DMS79 (cell line): ENCODE measurements at places on chromosomes 3 and 15.

DNA sequence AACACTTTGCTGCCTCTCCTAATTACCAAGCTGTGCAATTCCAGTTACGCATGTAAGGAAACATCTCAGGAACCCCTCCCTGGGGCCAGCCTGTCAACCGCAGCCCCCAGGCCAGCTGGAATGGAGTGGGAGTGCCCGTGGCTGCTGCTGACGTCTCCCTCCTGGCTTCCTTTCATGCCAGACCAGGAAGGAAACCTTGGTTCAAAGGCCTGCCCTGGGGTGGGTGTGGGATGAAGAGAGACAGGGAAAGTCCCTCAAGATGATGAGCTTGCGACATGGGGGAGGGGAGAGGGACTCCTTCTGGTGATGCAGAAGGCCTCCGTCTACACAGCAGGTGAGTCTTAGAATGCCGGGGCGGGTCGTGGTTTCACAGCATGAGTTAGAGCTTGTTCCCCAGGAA, 11.4 kb upstream of the CYP11A1 start:
- no peak for DNase-seq

DNA sequence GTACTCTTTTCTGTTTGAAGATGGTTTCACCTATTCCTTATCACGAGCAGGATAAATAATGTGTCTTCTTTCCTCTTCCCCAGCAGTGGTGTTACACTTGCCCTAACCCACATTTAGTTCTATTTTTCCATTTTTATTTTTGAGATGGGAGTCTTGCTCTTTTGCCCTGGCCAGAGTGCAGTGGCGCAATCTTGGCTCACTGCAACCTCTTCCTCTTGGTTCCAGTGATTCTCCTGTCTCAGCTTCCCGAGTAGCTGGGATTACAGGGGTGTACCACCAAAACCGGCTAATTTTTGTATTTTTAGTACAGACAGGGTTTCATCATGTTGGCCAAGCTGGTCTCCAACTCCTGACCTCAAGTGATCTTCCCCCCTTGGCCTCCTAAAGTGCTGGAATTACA, 372.4 kb downstream of the FOXP1 start:
- DNase-seq, result no peak

DNA sequence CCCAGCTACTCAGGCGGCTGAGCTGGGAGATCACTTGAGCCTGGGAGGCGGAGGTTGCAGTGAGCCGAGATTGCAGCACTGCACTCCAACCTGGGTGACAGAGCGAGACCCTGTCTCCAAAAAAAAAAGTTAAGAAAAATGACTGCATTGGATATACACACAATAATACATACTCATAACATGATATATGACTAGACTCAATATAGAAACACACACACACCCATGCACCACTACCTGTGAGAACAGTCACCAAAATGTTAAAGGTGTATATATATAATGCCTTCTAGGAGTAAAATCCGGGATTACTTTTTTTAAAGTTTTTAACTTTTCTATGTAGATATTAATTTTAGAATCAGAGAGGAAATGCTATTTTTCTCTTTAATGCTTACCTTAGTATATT, 25.9 kb downstream of the PHC3 start:
- DNase-seq, result no peak

- DNase-seq, result no peak
Observed at GRCh38 chr3:43361077-43361476, 74.7 kb downstream of the SNRK start.

GRCh38 chr15:36887214-36887961, 213.0 kb downstream of the MEIS2 start:
- no peak for DNase-seq

GRCh38 chr3:189780546-189781270, 149.5 kb downstream of the TP63 start:
- no peak for DNase-seq

- no peak for DNase-seq
Observed at GRCh38 chr15:91253605-91254004, 153.5 kb downstream of the SV2B start.

GRCh38 chr3:118938183-118938961, 96.3 kb downstream of the IGSF11 start:
- DNase-seq, result no peak

- DNase-seq, result no peak
Observed at GRCh38 chr3:12226031-12226430, 62.8 kb upstream of the PPARG start.

- DNase-seq, result no peak
Observed at GRCh38 chr3:156307704-156308103, 187.3 kb downstream of the KCNAB1 start.

GRCh38 chr15:70095408-70096214, 2.1 kb downstream of the TLE3 start:
- no peak for DNase-seq

DNA sequence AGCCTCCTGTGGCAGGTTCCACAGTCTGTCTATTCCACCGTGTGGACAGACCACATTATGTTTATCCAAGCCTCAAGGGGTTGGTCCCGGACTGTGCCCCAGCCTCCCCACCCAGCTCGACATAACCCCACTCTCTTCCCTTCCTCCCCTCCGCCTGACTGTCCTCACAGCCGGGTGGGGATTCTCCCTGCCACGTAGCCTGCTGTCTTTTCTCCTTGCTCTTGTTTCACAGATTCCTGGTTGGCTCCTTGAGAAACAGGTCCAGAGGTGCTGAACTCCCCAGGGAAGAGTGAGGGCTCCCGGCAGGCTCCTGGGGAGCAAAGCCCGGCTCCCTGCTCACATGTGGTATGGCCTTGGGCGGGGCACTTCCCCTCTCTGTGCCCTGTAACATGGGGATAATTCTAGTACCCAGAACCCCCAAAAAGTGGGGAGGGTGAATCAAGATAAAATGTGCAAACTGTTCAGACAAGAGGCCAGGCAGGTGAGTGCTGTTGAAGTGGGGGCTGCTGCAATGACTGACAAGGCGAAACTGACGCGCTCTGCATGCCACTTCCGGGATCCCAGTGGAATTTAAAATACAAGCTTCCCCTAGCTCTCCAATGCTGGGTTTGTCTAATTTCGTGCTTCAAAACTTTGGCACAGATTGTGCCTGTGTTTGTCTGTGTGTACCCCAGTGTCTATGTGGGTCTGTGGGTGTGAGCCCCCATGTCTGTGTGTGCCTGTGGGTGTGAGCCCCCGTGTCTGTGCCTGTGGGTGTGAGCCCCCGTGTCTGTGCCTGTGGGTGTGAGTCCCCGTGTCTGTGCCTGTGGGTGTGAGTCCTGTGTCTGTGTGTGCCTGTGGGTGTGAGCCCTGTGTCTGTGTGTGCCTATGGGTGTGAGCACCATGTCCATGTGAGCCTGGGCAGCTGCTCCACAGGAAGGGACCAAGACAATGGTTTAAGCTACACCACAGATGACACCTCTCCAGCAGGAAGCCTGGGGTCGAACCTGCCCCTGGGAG, 160.6 kb upstream of the IQSEC1 start:
- DNase-seq, result no peak

DNA sequence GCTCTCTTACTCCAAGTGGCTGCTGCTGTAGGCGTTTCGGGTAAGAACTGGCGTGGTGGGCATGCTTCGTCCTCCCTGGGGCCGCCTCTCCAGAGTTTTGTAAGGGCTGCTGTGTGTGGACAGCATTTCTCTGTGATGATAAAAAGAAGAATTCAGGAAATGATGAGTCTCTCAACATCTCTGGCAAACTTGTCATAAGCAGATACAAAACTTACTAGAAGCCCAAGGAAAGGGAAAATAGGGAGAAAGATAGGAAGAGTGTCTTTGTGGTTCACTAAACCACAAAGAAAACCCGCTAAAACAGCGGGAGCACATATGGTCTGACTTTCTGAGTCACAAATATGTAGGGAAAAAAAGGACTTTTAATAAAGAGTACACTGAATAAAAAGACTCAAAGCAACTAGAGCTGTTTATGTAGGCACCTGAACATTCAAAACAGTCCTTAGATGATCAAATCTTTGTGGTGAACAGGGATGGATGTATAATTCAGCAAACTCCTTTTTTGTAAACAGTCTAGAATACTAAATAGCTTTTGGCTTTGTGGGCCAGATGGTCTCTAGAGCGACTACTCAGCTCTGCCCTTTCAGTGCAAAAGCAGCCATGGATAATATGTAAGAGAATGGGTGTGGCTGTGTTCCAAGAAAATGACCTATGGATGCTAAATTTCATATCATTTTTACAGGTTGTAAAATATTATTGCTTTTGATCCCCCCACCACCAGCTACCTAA, 60.4 kb upstream of the LMOD3 start:
- no peak for DNase-seq

DNA sequence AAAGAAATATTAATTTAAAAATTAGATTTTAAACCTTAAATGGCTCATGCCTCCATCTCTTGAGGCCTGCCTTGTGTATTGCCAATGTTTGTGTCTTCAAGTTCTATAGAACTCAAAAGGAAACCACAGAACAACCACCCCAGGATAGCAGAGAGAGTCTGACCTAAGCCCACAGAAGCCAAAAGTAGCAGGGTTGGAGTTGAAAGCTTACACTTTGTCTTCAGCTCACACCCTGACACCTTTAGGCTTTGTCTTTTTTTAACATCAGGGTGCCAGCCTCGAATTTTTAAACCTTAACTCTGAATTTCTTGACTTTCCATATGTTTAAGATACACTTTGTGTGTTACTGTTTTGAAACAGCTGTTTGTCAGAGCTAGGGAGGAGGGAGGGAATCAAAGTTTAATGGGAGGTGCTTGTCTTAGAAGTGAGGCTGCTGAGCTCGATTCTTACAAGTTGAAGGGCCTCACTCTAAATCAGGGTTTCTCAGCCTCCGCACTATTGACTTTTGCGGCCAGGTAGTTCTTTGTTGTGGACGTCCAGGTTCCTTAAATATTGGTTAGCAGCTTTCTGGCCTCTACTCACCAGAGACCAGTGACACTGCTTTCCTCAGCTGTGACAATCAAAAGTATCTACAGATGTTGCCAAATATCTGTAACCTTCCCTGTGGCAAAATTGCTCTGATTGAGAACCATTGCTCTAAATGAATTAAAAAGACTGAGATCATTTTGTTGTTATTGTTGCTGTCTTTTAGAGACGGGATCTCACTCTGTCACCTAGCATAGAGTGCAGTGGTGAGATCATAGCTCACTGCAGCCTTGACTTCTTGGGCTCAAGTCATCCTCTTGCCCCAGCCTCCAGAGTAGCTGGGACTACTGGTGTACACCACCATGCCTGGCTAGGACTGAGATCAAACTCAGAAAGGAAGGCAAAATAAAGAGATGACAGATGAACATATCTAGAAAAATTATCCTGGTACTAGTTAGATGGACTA, 139.2 kb upstream of the EOMES start:
- DNase-seq, result no peak

- DNase-seq, result no peak
Observed at GRCh38 chr3:45644791-45645201, 44.4 kb upstream of the SACM1L start.

DNA sequence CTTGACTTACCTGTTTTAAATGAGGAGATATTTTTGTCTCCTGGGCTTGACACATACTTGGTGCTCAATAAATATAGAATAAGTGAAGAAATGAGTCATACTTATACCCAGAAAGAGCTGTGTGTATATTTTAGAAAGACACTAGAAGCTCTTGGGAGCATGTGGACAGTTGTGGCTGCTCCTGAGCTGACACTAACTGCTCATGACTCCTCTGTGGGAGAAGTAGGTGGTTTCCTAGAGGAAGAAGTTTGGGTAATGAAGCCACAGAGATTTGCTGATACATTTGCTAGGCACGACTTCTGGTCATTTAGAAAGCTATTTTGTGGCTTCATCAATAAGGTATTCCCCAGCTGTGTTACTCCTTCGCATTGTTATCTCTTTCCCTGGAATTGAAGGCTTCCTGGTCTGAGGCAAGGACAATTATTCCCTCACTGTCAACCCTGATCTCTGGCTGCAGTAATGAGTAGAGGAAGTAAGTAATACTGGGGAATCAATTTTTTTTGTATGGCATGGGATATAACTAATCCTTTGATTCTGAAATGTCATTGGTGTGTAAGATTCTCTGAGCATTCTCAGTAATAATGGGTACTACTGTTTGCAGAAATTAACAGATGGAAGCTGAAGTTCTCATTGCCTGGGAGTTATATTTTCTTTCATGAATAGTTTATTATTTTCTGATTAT, 79.6 kb upstream of the DCBLD2 start:
- DNase-seq, result no peak

- no peak for DNase-seq
Observed at GRCh38 chr3:112860898-112861297, 14.2 kb upstream of the CD200R1L start.

- no peak for DNase-seq
Observed at GRCh38 chr15:69308949-69309348, 10.2 kb downstream of the PAQR5 start.

DNA sequence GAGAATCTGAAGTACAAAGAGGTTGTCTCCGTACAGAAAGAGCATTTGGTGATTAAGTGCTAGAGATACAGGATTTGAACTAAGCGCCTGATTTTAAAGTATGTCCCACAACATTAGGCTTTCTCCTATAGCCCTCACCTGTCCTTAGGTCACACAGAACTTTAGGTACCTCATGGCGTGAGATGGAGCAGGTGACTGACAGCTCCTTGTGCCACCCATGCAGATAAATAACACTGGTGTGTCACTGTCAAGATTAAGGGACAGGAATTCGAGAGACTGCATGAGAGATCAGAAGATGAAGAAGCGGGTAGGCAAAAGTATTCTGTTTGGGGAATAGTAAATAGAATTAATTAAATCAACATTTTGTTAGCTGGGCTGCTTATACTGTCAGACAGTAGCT, 1.1 kb downstream of the BLM start:
- no peak for DNase-seq

DNA sequence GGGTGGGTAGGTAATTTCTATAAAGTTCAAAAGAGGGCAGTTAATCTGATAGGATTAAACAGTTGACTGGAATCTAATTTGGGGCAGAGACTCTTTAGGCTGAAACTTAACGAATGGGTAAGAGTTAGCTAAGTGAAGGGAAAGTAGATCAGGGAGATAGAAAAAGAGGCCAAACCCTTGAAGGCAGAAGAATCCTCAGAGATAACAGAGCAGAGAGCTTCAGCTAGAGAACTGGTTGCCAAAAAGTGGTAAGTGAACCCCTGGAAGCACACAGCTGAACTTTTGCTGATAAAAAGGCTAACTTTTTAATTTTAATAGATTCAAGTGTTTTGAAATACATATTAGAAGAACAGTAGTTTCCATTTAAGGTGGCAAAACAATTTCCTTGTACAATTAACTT, 99.2 kb downstream of the FHIT start:
- DNase-seq, result no peak

DNA sequence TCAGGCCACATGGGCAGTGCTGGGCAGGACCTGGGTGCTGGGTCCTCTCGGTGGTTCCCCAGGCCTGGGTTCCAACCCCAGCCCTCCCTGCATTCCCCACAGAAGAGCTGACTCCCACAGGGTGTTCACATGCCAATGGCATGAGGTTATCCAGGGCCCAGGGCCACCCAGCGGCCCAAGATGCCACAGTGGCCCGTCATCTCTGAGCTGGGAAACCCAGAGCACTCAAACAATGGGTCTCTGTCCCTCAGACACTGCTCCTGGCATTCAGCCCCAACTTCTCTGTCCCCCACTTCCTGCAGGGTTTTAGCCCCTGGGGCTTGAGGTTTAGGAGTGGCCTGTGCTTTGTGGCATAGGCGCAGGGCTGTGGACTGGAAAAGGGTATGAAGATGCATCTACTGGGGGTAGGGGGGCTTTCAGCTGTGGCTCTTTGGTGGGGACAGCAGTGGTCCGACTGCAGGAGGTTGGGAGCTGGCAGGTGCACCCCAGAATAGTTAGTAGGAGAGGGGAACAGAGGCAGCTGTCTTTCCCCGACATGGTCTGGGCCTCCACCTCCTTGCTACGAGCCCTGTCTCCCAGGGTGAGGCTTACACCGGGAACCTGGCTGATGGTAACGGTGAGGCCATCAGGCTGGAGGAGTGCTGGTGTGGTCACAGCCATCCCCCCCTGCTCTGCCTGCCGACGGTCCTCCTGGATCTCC, 1.7 kb downstream of the CCDC9B start:
- no peak for DNase-seq
